BJ (cell line): ENCODE measurements at places on chromosomes 4 and X. TPM values are rescaled to one million over a fixed set of nuclear protein-coding genes. Genes with fewer than 3 reads are reported as not detected.

FATE1 gene
- polyA plus RNA-seq, result not detected in 2 replicates

CXorf49 gene
- polyA plus RNA-seq, result not detected in 2 replicates

GRCh38 chrX:136336623-136337022 is 35.9 kb downstream of the ADGRG4 start:
- DNase-seq, result no peak

- DNase-seq, result no peak
Measured at GRCh38 chr4:112637552-112637866, 566 bp downstream of the LARP7 start.

GRCh38 chr4:178836865-178837264 is 1394.6 kb upstream of the AGA start:
- DNase-seq, result no peak

DNA sequence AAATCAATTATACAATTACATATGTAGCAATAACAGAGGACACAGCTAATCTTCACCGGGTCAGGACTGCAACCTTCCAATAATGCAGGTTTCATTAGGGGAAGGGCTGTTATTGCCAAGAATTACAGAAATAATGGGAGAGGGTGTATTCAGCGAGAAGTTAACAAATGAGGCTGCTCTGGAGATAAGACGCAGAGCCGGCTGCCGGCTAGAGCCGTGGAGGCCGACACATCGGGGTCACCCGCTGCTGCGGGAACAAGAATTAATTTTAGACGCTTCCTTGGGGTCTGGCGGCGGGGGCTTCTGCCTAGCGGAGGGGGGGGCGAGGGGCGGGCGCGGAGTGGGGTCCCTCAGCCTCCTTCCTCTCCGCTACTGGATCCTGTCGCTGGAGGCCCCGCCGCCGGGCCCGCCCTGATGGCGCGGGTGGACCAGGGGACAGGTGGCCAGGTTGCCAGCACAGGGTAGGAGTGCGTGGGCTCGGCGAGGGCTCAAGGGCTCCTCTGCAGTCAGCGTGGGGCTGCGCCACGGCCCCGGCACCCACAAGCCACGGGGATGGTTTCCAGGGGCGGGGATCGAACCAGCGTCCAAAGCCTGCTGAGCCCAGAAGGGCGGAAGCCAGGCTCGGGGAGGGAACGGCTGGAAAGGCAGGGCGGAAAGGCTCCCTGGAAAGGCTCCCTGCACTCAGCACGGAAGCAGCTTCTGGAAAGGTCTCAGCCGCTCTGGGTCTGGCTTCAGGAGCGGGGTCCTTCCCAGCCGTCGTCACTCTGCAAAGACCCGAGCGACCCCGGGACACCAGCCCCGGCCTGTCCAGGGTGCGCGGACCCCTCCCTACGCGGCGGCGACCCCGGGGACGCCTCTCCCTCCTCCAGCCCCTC is 113.8 kb upstream of the NKX1-1 start:
- DNase-seq, result no peak

GRCh38 chr4:119025420-119025819 is 110.2 kb upstream of the MYOZ2 start:
- DNase-seq, result no peak

DNA sequence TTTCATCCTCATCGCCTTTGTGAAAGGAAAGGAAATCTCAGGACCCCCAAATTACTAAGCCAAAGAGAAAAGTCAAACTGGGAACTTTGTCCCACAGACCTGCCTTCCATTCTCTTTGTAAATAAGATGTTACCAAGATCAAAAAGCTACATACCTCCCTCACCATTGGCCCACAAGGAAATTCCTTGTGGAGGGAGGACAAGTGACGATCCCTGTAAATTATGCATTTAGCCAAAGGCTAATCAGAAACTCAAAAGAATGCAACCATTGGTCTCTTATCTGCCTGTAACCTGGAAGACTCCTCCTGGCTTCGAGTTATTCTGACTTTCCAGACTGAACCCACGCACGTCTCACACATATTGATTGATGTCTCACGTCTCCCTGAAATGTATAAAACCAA is 70.3 kb downstream of the SHOX start:
- no peak for DNase-seq

DNA sequence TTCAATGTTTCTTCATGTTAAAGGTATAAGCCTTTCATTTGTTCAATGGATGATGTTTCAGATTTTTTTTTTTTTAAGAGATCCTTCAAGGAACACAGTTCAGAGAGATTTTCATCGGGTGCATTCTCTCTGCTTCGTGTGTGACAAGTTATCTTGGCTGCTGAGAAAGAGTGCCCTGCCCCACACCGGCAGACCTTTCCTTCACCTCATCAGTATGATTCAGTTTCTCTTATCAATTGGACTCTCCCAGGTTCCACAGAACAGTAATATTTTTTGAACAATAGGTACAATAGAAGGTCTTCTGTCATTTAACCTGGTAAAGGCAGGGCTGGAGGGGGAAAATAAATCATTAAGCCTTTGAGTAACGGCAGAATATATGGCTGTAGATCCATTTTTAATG is 75.8 kb downstream of the NPNT start:
- no peak for DNase-seq

DNA sequence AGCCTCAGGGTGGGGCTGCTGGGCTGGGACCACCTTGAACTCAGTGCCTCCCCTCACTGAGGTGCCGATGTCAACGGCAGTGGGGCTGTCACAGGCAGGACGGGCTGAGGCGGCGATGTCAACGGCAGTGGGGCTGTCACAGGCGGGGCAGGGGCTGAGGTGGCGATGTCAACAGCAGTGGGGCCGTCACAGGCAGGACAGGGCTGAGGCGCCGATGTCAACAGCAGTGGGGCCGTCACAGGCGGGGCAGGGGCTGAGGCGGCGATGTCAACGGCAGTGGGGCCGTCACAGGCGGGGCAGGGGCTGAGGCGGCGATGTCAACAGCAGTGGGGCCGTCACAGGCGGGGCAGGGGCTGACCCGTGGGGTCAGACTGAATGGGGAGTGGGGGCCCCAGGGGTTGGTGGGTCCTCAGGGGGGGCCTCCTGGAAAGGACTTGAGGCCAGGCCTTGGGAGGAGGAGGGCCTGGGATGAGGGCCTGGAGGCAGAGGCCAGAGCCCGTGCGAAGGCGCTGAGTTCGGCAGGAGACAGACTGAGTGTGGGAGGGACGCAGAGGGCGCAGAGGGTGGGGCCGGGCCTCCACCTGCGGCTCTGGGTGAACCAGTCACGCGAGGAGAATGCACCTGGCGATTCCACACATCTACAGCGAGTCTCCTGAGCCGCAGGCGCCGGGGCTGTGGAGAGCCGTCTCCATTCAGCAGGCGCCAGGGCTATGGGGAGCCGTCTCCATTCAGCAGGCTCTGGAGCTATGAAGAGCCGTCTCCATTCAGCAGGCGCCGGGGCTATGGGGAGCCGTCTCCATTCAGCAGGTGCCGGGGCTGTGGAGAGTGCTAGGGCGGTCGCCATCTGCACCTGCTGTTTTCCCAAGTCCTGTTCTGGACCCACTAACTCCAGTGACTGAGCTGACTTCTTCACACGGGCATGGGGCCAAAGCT is 22.9 kb downstream of the ATP5ME start:
- no peak for DNase-seq
